ENCODE measurements at places on chromosomes 2 and 18. TPM values are rescaled to one million over a fixed set of nuclear protein-coding genes. Genes with fewer than 3 reads are reported as not detected.

Gene SLC23A3
- total RNA-seq = 0.82 TPM

Gene PMAIP1
- 8.5 TPM for total RNA-seq

Gene CTDP1
- total RNA-seq = 15.3 TPM

Gene FOXD4L1
- not detected for total RNA-seq

Gene SKOR2
- total RNA-seq = not detected

Gene TUBA3E
- not detected for total RNA-seq

Gene RAB6C
- not detected for total RNA-seq

Gene SERPINB10
- 0.26 TPM for total RNA-seq

Gene FAM161A
- 1.3 TPM for total RNA-seq

Gene C2orf66
- not detected for total RNA-seq

Gene DOCK10
- total RNA-seq = 16.6 TPM

Gene LOXHD1
- 0.19 TPM for total RNA-seq

Gene RIT2
- total RNA-seq = not detected

Gene SNRNP200
- 90.0 TPM for total RNA-seq

Gene RBM43
- 2.5 TPM for total RNA-seq

Gene EGR4
- total RNA-seq = not detected

Gene PID1
- total RNA-seq = 1.0 TPM

Gene FKBP1B
- total RNA-seq = 12.1 TPM

Gene PLCD4
- total RNA-seq = 3.9 TPM

Gene MTCL1
- total RNA-seq = 7.1 TPM

Gene APCDD1
- total RNA-seq = 49.1 TPM

Gene FARSB
- total RNA-seq = 18.3 TPM
